Hematopoietic multipotent progenitor cell (in vitro differentiated cells): ENCODE measurements at places on chromosomes 3 and 15. TPM values are rescaled to one million over a fixed set of nuclear protein-coding genes. Genes with fewer than 3 reads are reported as not detected.

- no peak for DNase-seq
Observed at GRCh38 chr3:5898106-5898505, 710.6 kb downstream of the EDEM1 start.

DNA sequence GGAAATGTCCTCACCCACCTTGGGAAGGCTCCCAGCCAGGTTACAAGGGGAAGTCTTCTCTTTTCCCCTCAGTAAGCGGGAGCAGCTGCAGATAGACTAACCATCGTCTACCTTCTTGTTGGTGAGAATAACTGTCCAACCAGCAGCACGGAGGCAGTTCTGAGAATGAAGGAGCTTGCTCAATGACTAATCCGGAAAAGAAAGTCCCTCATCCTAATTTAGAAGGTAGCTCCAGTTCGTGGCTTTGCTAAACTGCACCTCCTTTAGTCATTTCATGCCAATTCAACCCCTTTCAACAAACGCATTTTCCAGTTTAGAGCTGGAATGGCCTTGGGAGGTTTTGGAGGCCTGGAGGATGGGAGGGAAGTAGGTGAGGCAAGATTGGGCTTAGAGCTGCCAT is 527.4 kb upstream of the PROK2 start:
- no peak for DNase-seq

DNA sequence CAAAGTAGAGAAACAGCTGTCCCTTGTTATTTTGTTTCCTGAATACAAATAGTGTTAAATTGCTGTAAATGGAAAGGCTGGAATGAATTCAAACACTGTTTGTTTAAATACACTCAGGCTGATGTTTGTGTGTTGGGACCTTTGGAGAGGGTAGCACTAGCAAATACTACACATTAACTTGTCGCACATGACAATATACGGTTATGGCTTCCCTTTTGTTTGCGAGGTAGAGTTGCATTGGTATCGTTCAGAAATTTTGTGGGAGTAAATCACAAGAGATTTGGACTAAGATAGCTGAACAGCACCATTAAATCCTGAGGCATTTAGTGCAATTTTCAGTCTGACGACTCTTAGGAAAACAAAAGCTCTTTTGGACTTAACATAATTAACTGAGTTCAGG is 213.0 kb upstream of the ROBO2 start:
- no peak for DNase-seq

- no peak for DNase-seq
Observed at GRCh38 chr15:65264863-65265430, 21.7 kb downstream of the PARP16 start.

DNA sequence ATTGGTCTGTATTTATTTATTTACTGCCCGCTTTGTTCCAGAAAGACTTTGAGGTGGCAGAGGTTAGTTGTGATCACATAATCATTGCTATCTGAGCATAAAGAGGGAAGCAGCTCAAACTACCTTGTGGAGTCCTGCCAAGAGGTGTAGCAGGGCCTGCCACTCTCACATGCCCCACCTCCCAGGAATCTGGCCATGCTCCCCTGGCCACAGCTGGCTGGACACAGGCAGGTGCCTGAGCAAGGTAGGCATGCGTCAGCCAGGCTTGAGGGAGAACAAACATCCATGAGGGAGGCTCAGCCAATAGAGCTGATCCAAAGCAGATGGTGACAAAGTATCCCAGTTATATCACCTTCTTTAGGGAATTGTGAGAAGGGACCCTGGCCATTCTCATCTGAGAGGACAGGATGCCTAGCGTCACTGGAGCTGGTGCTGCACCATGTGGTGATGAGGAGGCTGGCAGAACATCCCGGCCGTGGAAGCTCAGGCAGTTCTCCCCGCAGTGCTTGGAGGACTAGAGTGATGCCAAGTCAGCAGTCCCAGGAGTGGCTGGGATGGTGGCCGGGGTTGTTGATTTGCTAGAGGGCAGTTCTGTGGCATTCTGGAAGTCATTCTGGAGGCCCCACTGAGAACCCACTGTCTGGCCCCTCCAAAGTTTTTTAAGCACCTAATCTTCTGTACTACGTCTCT is 6.8 kb upstream of the POLG start:
- DNase-seq: no peak

Gene CLDN16
- not detected for total RNA-seq

Gene SYNPR
- under 0.01 TPM for total RNA-seq

DNA sequence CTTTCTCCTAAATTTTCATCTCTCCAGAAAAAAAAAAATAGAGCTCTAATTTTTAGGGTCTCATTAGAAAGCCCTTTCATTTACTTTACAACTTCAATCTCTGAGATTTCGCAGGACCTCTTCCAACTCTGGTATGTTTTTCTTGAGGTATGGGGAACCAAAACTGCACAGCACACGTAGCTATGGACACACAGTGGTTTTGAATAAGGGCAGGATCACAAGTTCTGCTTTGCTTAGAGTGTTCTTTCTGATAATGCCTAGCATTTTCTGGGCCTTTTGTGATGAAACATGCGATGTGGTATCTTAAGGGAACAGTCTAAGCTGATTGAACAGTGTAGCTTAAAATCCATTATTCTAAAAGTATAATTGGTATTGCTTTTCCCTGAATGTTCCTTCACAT is 25.3 kb downstream of the ZNF592 start:
- DNase-seq: no peak

Gene CCR2
- 0.81 TPM for total RNA-seq

GRCh38 chr3:12371525-12372140 is 82.8 kb downstream of the PPARG start:
- no peak for DNase-seq

GRCh38 chr3:67518236-67518635 is 136.2 kb downstream of the SUCLG2 start:
- DNase-seq: no peak

Gene LRRC31
- total RNA-seq: not detected

GRCh38 chr15:58584789-58585461 is 153.1 kb downstream of the LIPC start:
- DNase-seq: no peak

DNA sequence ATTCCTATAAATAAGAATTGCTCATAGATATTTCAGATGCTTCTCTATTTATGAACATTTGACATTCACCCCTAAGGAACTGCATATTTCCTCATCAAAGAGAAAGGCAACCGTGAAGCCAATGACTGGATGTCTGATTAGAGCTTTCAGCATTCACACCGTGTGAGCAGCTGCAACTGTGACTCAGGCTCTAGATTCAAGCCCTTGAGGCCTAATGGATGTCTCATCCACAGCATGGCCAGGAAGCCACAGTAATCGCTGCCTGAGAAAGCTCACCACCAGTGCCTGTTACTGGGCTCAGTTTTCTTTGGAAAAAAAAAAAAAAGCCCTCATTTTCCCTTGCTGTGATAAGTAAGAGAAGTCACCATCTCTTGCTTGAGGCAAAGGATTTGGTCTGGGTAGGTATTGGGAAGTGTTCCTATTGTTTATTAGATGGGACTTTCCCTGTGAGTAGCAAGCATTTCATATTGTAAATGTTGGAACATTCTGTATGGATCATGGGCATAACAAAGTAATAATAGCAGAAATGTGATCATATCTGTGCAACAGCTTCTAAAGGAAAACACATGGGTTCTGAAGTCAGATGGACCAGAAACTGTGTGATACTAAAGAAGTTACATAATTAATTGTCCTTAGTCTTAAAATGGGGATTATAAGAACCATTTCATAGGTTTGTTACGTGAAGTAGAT is 783.7 kb downstream of the AGBL1 start:
- no peak for DNase-seq

GRCh38 chr3:108862865-108863798 is 40.5 kb downstream of the TRAT1 start:
- DNase-seq: no peak

Gene ISLR2
- not detected for total RNA-seq

- DNase-seq: no peak
Observed at GRCh38 chr3:78338405-78338804, 1298.5 kb downstream of the ROBO2 start.

DNA sequence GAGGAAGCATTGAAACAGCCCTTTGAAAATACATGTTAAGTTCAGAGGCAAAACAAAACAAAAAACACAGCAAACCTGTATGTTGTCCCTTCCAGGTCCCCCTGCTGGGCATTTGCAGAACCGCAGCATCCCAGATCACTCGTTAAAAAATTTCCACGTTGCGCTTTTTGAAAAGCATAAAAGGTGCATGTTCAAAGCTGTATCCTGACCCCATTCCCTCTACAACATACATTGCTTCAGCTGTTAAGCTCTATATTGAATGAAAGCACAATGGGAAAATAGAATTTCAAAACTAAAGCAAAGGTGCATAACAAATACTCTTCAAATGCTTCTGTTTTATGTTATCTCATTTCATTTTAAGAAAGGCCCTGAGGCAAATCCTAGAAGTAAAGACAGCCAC is 328.3 kb downstream of the THSD4 start:
- peak; percentile 61 for DNase-seq

- peak; percentile 44 for DNase-seq
Observed at GRCh38 chr15:41790756-41791546, 16.7 kb downstream of the MAPKBP1 start.

Gene TP63
- 0.27 TPM for total RNA-seq
